SJCRH30 (cell line): ENCODE measurements at places on chromosomes 2 and 18.

GRCh38 chr18:31424383-31424988 lies 23.1 kb upstream of the DSG3 start:
- peak; percentile 1 for DNase-seq

DNA sequence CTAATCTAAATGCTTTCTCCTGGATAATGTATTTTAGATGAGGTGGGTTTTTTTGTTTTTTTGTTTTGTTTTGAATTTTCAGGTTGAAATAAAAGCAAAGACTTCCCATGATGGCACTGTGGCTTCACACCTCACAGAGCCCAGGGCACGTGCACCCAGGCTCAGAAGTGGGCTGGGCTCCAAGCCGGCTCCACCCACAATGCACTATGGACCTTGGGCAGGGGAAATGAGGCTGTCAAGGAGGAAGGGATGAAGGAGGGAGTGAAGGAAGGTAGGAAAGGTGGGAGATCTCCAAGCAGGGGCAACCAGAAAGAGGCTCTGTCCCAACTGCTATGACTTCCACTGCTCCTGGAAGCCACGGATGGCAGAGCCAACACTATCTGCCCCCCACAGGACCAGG lies 60.4 kb downstream of the BIN1 start:
- DNase-seq: no peak

- DNase-seq: no peak
Observed at GRCh38 chr18:66826211-66826610, 222.3 kb upstream of the CDH19 start.

GRCh38 chr2:158042245-158042644 lies 59.4 kb upstream of the UPP2 start:
- peak; percentile 68 for DNase-seq

DNA sequence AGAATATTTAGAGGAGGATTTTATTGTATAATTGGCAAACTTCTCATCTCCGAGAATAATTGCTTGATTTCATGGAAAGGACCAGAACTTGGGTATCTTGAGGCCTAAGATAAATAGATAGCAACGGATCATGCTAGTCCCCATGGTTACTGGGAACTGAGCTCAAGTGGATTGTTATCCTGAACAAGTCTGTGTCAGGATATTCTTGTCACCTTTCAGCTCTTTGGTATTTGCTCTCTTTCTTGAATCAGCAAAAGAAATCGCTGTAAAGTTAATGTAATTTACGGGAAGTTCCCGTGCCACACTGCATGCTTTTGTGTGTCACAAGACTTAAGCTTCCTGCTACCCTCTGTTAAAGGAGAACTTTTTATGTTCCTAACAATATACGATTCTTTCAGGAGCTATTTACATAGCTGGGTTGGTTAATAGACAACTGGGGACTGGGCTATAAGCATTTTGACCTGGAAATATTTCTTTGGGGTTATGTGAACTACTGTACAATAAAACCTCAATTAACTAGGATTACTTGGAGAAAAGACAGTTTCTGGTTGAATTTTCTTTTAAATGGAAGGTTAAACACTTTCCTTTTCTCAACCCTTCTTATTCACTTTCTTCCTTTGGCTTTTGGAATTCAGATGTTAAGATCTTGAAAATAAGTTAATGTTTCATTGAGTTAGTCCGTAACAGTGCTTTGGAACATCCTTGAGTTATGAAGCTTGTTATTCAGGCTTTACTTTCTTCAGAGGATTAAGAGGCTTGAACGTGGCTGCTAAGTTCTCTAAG lies 151.2 kb downstream of the FMNL2 start:
- no peak for DNase-seq

DNA sequence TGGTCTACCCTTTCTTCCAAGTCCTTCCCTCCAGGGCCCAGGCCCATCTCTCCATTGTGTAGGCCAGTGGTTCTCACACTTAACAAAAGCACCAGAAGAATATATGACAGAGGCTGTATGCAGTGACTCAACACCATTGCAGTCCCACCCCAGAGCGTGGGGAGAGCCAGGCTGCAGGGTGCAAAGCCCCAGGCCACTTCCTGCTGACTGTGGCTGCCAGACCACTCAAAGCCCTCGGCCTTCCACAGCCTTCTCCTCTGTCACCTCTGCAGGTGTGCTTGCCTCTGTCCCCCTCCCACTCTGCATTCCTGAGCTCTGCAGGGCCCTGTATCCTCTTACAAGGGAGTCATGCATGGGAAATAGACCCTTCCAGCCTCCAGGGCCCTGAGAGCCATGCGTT lies 40.4 kb upstream of the ARHGEF4 start:
- no peak for DNase-seq

- DNase-seq: no peak
Observed at GRCh38 chr18:54173980-54174630, 50.4 kb downstream of the MBD2 start.

- no peak for DNase-seq
Observed at GRCh38 chr2:216866515-216867095, 6.7 kb upstream of the TNP1 start.

DNA sequence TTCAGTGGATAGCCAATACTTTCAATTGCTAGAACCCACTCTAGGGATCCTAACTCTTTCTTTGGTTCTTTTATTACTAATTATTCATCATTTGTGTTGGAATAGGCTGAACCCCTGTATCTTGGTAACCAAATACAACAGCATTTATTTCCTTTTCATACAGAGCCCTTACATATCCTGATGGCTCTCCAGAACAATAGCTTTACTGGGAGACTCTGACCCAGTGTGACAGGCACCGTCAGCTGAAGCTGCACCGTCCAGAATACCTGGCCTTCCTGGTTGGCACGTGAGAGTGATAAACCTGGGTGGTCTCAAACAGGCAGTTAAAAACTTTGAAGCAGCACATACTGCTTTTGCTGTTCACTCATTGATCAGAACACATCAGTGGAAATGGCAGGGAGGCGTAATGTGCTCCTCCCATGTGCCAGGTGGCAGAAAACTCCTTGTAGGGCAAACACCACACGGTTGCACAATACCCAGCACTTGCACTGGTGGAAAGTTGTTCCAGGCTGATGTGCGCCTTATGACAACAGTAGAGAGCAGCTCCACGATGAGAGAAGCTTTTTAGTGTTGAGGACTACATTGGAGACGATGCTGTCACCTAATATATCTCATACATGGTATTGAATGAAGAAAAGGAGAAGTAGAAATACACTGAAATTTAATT lies 456.2 kb downstream of the PARD3B start:
- no peak for DNase-seq

DNA sequence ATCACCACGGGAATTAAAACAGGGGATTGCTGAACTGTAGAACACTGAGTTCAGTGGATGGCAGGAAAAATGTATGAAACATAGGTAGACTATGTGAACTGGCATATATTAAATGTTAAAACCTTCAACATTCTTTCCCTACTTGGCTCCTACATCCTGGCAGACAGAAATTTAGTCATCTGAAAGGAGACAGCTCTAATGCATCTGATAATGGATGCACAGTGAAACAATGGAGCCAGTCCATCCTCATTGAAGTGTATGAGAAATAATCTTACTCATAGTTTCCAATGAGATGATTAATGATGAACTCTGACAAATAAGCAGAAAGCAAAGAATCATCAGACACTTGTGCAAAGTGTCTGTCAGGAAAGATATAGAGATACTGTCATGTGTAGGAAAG lies 1629.7 kb upstream of the TMEFF2 start:
- no peak for DNase-seq

DNA sequence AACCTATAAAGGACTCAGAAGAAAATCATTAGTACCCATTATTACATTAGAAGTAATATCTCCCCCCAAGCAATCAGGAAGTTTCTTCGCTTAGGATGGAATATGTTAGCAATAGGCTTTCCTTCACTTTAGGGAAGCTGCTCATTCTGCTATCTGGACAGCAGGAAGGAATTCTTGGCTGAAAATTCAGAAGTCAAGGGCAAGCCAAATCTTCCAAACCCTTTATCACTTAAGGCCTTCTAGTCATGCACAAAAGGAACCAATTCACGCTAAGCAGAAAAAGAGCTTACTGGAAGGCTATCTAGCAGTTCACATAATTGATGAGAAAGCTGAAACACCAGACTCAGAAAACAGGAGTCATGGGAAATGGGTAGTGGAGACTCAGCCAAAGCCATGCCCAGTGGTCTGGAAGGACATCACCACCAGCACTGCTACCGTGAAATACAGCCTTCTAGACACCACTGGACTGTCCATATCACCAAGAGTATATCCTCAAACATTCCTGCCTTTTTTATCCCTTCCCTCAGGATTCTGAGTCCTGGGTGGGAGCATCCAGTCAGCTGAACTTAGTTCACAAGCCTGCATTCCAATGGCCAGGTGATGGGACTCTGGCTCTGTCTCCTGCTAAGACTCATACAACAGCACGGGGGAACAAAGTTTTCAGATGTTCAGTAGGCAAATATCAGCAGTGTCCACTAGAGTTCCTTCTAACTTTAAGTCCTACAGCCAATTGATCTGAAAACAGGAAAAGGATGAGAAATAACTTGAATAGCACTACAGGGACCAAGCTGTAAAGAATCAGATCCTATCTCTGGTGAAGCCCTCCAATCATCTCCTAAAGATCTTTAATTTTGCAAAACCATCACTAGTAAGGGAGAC lies 14.8 kb upstream of the ADAM17 start:
- no peak for DNase-seq

- no peak for DNase-seq
Observed at GRCh38 chr18:228586-228985, 39.3 kb downstream of the THOC1 start.

DNA sequence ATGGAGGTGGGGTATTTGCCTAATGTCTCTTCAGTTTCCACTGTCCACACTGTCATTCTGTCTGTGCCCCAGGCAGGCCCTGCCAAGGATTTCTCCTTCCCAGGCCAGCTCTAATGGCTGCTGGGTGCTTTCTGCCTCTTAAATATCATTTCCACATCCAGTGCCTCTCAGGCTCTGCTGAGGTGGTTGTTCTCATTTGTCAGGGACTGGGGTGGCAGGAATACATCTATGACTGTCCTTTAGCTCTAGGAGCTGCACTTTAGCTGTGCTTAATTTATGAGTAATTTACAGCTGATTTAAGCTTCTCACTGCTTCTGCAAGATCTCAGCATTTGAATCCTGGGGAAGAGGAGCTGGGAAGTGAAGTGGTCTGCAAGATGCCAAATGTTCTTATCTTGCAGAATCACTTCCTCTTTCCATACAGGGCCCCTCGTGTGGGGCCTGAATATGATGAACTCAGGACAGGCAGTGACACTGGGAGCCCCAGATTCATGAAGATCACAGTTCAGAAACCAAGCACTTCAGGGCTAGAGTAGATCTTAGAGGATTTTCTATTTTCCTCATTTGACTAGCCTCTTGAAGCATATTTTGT lies 150.2 kb downstream of the FSHR start:
- no peak for DNase-seq

- peak; percentile 30 for DNase-seq
Observed at GRCh38 chr18:11042247-11042646, 107.1 kb downstream of the PIEZO2 start.

GRCh38 chr2:109321570-109321969 lies 192.6 kb downstream of the SH3RF3 start:
- no peak for DNase-seq

DNA sequence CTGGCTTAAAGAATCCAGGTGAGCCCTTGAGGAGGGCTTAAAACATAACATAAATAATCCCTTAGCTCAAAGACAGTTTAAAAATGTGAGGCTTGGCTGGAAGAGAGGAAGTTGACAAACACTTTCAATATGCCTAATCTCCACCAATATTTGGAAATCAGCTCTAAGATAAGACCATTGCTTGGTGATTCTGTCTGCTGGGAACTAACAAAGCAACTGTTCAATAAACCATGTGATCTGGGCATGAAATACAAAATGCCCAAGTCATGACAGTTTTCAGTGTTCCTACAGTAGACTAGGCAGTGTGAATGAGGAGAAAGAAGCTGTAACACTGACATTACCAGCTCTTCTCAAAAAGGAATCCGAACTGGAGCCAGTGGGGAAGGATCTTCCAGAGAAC lies 10.7 kb downstream of the MFF start:
- DNase-seq: no peak
